SJSA1 (cell line): ENCODE measurements at places on chromosomes 12 and 14. TPM values are rescaled to one million over a fixed set of nuclear protein-coding genes. Genes with fewer than 3 reads are reported as not detected.

RERGL gene
- total RNA-seq, result not detected in 2 replicates

SCN8A gene
- total RNA-seq, result 1.4 and 4.3 TPM in 2 replicates

KCNC2 gene
- not detected in 2 replicates for total RNA-seq

GLI1 gene
- total RNA-seq, result 225 and 323 TPM in 2 replicates

AVPR1A gene
- total RNA-seq, result 0.06 and 0.21 TPM in 2 replicates

PSMC1 gene
- 309 and 401 TPM in 2 replicates for total RNA-seq

TAS2R31 gene
- total RNA-seq, result 1.5 TPM in 1 of 2 replicates, not detected in the other

TMEM263 gene
- 76.0 and 77.9 TPM in 2 replicates for total RNA-seq

CCDC196 gene
- total RNA-seq, result not detected in 2 replicates

COX8C gene
- total RNA-seq, result not detected in 2 replicates

DEGS2 gene
- not detected in 2 replicates for total RNA-seq

B4GALNT3 gene
- not detected in 2 replicates for total RNA-seq

CACNA2D4 gene
- not detected in 2 replicates for total RNA-seq

DNA sequence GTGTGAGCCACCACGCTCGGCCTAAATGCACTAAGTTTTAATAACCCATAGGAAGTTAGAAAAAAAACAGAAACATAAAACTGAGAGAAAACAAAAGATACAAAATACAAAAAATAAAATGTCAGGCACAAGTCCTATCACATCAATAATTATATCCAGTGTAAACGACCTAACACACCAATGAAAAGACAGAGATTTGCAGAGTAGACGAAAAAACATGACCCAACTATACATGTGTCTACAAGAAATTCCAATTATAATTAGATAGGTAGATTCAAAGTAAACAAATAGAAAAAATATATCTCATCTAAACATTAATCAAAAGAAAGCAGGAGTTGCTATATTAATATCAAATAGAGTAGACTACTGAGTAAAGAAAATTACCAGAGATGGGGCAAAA lies 69.4 kb upstream of the NUDT4 start:
- no peak for DNase-seq

GRCh38 chr12:124422570-124423523 lies 128.0 kb downstream of the RFLNA start:
- DNase-seq, result peak; percentile 99

DNA sequence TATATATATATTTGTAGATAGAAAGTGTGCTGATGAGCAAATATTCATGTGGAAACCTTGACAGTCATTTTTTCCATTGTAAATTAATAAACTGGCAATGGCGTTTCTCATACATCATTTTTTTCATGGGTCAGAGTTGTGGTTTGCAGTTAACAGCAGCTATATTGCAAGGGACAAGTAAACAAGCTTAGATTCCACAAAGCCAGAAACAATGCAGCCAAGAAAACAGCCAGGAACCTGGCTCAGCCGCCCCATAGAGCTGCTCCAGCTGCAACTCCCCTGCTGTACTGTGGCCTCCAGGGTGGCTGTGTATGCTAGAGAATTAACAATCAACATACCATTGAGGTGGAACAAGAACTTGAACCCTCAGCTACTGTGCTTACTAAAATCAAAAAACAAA lies 298.2 kb downstream of the TMEM132D start:
- DNase-seq, result no peak

DNA sequence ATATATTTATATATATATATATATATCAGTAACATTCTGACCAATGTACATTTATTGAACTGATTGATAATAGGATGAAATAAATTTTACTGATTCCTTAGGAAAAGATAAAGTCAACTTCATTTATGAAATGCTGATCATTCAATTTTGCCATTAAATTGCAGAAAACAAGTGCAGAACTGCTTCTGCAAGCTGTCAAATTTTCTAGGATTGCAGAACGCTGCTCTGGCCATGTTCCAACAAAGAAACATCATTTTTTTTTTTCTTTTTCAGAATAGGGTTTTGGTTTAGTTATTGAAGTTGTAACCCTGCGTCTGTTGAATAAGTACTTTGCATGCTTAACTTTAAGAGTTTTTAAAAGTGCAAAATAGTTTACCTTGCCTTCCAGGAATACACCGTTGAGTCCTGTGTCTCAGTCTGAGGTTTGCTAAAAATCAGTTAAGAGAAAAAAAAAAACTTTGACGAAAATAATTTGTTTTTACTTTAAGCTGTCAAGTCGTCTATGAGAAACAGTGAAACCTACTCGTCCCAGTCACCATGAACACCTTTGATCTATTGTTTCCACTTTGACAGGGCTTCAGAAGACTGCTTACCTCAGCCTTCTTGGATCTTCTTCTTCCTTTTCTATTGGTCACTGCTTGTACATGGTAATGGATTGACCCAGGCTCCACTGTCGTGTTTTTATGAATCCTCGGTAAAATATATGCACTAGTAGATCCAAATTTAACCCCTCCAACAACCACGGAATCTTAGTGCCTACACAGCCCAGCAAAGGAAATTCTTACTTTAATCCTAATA lies at the start of gene KERA:
Gene KERA, minus strand, starts transcription at position 657 of the 798 bp plus-strand sequence. CDS start 1,743 bp downstream, outside the sequence.
- peak; percentile 89 for DNase-seq

DNA sequence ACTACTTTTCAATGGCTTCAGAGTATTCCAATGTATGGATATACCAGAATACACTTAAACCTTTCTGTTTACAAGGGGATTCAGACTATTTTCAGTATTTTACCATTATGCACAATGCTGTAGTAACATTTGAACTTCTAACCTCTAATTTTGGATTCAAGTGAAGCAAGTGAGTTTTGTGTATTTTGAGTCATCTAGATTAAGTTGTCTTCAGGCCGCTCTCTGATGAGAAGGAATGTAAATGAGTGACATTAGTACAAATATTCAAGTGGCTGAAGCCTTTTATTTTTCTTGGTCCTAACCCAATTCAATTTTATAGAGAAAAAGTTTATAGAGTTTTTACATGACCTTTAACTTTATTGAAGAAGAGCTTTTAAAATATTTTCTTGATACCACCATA lies 125.6 kb downstream of the PDE3A start:
- DNase-seq, result no peak

DNA sequence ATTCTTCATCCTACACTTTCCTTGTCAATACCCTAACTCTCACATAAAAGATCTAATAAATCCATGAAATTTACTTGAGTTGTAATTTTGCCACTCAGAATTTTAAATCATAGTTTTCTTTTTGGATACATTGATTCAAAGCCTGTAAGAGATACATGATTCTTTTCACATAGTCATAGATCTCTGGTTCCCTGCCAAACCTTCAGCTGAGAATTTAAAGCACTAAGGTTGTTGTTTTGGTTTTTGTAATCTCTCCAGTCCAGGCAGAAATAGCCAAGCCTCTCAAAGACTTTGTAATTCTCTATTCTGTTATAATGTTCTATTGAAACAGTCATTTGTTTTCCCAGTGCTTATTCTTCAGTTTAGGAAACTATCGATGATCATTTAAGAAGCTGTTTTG lies 273.9 kb downstream of the TRHDE start:
- no peak for DNase-seq

GRCh38 chr14:82055515-82056115 lies 522.0 kb upstream of the SEL1L start:
- DNase-seq, result no peak

DNA sequence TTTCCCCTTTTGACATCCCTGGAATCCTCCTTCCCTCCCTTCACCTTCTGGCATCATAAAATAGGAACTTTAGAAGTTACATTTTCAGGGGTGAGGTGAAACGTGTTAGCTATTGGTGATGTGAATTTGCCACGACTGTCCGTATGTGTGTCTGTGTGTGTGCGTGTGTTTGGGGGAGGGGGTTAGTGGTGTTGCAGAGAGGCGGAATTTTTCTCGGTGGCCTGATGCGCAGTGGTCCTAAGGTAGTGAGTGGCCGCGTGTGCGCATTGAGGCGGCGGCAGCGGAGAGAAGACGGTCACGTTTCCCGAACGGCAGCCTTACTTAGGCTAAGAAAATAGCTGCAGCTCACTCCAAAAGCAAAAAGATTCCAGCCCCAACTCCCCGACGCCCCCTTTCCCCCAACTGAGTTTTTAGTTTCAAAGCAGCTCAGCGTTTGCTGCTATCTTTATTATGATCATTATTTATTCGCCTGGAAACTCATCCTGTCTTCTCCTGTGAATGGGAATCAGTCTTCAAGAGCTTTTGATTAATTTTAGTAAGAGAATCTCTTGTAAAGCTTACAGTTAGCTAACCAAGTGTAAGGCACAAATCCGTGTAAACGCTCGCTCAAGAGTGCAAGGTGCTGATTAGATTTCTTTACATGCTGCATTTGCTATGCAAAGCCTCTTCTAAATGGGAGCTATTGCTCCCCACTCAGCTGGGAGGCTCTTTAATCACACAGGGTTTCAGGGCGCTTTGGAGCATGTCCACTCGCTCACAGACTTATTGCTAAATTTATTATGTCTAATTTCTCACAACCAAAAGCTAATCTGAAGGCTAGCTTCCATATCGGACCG lies 4.7 kb downstream of the FLRT2 start:
- peak; percentile 41 for DNase-seq

GRCh38 chr12:96399919-96400630 lies at the start of gene CDK17:
TSS of gene CDK17 (minus strand) at chr12:96400439. CDS start at chr12:96334836, 65,603 bp downstream.
- DNase-seq, result peak; percentile 81

- DNase-seq, result no peak
Measured at GRCh38 chr14:51056421-51056820, 38.5 kb downstream of the TRIM9 start.

DNA sequence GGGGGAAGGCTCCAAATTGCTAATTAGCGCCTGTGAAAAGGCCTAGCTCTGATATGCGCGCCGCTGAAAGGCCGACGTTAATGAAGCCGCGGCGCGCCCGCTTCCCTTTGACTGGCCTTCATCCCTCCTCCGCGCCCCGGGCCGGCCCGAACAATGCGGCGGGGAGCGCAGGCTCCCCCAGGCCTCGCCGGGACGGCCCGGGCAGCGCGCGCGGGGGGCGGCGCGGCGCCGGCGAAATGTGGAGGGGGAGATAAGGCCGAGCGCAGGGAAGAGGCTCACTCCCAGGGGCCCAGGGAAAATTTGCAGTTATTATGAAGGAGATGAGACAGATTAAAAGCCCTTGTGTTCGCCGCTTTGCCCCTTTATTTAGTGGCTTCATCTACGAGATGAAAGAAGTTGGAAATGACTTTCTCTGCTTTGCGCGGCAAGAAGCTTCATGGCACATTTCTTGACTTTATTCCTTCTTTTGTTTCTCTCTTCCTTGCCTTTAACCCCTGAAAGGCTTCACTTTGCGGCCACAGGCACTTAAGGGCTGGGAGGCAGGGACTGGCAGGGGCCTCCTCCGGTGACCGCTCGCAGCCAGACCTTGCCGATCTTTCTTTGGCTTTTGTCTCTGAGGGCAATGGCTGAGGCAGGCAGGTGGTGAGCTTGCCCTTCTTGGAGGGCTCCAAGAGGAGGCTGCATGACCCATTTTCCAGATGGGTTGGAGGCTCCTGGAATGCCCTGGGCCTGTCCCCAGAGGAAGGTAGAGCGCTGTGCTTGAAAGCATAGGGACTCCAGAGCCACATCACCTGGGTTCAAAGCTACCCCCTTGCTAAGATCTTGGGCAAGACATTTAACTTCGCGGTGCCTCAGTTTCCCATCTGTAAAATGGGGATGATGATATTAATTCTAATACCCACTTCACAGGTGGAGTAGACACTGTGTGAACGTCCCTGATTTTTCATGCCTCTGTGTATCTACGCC lies 12.7 kb upstream of the GPATCH2L start:
- no peak for DNase-seq

- no peak for DNase-seq
Measured at GRCh38 chr14:34688470-34689206, 25.8 kb downstream of the CFL2 start.

DNA sequence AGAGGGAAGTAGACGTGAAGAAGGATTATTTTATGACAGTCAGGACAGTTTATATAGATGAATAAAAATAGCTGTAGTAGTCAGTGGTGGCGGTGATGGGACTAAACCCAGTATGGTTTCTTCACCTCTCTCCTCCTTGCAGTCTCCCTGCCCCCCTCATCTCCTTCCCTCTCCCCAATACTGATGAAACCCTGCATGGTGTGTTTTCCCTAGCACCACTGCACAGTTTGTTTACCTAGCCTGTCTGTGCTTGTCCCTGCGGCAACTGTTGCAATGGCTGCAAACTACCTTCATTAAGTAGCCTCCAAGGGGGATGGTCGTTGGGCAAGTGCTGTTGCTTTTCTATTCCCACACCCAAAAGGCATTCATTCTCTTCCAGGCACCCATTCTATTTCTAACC lies 14.7 kb downstream of the PCBP2 start:
- no peak for DNase-seq

DNA sequence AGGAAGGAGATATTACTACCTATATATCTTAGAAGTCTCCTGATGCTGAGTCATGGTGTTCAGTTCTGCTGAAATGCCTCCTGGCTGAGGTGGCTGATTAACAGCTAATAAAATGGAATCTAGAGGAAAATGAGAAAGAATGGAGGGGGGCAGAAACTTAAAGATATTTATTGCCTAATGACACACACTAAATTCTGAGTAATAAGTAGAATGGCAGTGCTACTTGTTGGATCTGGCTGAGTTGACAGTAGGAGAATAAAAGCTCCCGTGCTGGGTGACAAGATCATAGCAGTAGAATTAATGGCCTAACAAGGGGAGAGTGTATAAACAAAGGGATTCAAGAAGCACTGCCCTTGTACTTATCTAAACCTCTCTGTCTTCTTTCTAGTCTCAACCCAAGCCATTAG lies 137.5 kb downstream of the CNTN1 start:
- no peak for DNase-seq

GRCh38 chr12:132345561-132346200 lies 16.3 kb upstream of the GALNT9 start:
- DNase-seq, result no peak

GRCh38 chr12:125677829-125678228 lies 612.6 kb downstream of the AACS start:
- DNase-seq, result no peak

DNA sequence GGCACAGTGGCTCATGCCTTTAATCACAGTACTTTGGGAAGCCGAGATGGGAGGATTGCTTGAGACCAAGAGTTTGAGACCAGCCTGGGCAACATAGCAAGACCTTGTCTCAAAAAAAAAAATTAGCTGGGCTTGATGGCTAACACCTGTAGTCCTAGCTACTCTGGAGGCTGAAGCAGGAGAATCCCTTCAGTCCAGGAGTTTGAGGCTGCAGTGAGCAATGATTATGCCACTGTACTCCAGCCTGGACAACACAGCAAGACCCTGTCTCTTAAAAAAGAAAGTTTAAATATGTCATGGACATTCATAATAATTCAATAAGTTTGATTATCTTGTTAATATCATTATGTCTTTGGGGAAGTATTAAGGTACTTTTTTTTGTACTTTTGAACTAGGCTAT lies 38.9 kb downstream of the KIAA0586 start:
- no peak for DNase-seq
